ENCODE measurements at places on chromosomes 4 and X. TPM values are rescaled to one million over a fixed set of nuclear protein-coding genes. Genes with fewer than 3 reads are reported as not detected.

DNA sequence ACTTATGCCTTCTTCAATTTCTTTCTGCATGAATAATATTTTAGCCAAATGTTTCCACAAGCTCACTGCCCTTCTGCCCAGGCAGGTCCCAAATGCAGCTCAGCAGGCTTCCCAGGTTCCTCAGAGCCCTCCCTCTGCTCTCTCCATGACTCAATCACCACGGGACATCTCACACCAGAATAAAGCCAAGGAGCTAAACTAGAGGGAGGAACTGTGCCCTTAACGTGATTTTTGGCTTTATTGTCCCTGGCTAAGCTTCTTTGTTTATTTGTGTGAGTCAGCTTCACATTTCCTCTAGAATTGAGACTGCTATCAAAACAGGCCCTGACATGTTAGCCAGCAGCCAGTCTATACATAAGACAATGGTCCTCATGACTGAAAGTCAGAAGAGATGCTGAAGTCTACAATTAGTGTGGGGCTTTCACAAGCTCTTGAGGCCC is 186.4 kb upstream of the GALNT7 start:
- no peak for DNase-seq

GRCh38 chr4:145773581-145774234 is 93.8 kb downstream of the C4orf51 start:
- no peak for DNase-seq

DNA sequence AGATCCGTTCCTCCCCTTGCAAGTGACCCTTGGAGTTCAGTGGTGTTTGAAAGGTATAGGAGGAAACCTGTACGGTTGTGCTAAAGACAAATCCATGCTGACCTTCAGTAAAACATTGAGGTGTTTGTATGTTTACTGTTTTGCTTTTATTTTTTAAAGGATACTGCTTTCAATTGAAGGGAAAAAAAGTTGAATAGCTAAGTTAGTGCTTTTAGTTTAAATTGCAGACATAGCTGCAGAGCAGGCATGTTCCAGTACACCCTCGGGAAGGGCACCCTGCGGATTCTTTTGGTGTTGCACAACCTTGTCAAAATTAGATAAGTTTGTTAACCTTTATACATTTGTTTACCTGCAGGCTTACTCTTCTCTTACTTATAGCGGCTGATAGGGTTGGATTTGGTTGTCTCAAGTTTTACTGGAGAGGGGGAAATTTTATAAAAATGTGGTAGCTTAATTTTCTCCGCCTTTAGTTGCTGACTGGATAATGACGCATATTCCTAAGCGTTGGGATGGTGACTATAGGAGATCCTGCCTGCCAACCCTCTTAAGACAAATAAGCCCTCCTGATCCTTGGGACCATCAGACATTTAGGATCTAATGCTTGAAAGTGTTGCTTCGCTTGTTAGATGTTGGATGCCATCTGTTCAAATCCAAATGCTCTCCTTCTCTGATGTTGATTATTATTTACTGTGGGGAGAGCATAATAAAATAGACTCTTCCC is 2.0 kb downstream of the RAPGEF2 start:
- DNase-seq, result no peak

Gene CLIC2
- total RNA-seq, result 20.1 TPM

Gene CHRDL1
- 15.7 TPM for total RNA-seq

DNA sequence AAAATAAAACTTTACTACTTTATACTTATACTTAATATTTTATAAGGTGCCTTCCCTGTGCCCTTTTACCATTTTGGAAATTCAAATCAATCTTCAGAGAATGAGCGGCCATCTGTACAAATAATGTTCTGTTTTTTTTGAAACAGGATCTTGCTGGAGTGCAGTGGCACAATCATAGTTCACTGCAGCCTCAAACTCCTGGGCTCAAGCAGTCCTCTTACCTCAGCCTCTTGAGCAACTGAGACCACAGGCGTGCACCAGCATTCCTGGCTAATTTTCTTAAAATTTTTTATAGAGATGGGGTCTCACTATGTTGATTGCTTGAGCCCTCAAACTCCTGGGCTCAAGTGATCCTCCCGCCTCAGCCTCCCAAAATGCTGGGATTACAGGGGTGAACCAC is 53.5 kb downstream of the FAM114A1 start:
- no peak for DNase-seq

- DNase-seq, result no peak
Observed at GRCh38 chr4:87575408-87575807, 32.9 kb upstream of the DSPP start.

Data from left cardiac atrium (tissue), 4 donors.